Naive thymus-derived CD4-positive, alpha-beta T cell (primary cell): ENCODE measurements at places on chromosomes 7 and 10. TPM values are rescaled to one million over a fixed set of nuclear protein-coding genes. Genes with fewer than 3 reads are reported as not detected.

The HOXA10 gene
- total RNA-seq: not detected in 2 replicates

The OLAH gene
- not detected for total RNA-seq

The OR13A1 gene
- total RNA-seq: 0.24 TPM

The DRGX gene
- total RNA-seq: not detected in 2 replicates

The CCDC201 gene
- not detected for total RNA-seq

The ACHE gene
- total RNA-seq: not detected

The PDGFA gene
- 2.6 and 3.0 TPM in 2 replicates for total RNA-seq

The FGL2 gene
- 2.8 and 3.4 TPM in 2 replicates for total RNA-seq

The SLC18A2 gene
- total RNA-seq: not detected in 2 replicates
